ENCODE measurements at places on chromosomes 3 and 15. TPM values are rescaled to one million over a fixed set of nuclear protein-coding genes. Genes with fewer than 3 reads are reported as not detected.

- DNase-seq: no peak
Observed at GRCh38 chr3:47047673-47048072, 68.2 kb downstream of the NBEAL2 start.

DNA sequence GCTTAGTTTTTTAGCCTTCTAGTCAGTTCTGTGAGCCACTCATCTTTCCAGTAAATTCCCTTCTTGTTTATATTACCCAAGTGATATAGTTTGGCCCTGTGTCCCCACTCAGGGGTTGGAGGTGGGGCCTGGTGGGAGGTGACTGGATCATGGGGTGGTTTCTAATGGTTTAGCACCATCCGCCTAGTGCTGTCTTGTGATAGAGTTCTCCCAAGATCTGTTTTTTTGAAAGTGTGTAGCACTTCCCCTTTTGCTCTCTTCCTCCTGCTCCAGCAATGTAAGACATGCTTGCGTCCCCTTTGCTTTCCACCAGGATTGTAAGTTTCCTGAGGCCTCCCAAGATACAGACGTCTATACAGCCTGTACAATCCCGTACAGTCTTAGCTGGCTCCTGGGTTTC is 53.7 kb upstream of the INO80 start:
- DNase-seq: no peak

DNA sequence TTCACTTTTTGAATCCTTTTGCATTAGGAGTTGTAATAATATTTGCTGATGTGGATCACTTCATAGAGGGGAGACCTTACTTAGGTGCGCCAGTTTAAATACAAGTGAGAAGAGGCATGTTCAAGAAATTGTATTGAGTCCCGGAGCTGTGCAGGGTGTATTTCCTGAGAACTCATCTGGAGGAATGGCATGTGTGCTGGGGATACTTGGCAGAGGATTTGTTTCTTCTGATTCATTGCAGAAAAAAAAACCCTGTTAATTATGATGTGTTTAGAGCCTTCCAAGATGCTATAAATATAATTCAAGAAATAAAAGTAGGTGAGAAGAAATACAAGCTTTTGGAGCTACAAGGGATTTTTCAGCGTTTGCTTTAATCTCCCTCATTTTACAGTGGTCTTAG is 97.6 kb downstream of the TPRG1 start:
- peak; percentile 67 for DNase-seq

DNA sequence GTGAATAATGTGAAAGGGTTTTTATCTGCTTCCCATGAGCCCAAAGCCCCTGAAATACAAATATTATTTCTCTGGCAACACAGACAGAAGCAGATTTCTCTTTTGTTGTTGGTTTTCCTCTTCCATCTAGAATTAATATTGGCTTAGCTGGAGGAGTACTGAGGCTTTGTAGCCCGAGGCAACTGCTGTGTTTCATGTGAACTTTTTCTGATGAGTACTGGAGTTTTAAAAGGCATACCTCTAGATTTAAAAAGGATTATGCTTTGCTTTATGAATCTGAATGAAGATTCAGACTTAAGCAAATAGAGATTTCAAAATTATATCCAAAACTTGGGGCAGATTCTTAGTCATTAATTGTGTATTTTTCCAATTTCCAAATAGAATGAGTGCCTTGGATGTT is 50.9 kb downstream of the IQCH start:
- DNase-seq: no peak

The GABRA5 gene
- total RNA-seq: not detected

The PP2D1 gene
- total RNA-seq: not detected

Data from MCF 10A (cell line).